ENCODE measurements at places on chromosomes 5 and 9.
A peak's percentile ranks its signal among the peaks of the same experiment; 100 is the strongest.

- DNase-seq, result no peak
These were observed 96.8 kb upstream of the IFNK start for GRCh38 chr9:27427272-27427643.

- peak; percentile 69 for DNase-seq
These were observed 4.5 kb downstream of the ELAVL2 start for GRCh38 chr9:23821375-23822181.

GRCh38 chr5:170749911-170750431 lies 33.6 kb upstream of the GABRP start:
- DNase-seq, result no peak

DNA sequence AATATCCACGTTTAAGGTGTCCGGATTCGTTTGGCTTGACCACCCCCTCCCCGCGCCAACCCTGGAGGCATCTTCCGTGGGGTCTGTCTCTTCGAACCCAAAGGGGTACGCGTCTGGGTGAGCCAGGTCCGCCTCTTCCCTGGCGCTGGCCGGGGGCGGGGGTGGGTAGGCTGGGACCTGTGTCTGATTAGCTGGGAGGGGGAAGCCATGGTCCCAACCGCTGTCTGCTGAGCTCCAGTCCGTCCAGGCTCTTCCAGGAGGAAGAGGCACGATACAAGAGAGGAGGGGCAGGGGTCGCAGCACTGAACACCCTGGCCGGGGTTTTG lies at the start of gene LVRN:
Gene LVRN, plus strand, starts transcription at position 237 of the 326 bp plus-strand sequence. CDS start 143 bp downstream, outside the sequence.
- DNase-seq, result no peak

- peak; percentile 54 for DNase-seq
These were observed 251.3 kb downstream of the GAS1 start for GRCh38 chr9:86695910-86696424.

GRCh38 chr9:131516930-131517329 lies 14.1 kb downstream of the UCK1 start:
- no peak for DNase-seq

DNA sequence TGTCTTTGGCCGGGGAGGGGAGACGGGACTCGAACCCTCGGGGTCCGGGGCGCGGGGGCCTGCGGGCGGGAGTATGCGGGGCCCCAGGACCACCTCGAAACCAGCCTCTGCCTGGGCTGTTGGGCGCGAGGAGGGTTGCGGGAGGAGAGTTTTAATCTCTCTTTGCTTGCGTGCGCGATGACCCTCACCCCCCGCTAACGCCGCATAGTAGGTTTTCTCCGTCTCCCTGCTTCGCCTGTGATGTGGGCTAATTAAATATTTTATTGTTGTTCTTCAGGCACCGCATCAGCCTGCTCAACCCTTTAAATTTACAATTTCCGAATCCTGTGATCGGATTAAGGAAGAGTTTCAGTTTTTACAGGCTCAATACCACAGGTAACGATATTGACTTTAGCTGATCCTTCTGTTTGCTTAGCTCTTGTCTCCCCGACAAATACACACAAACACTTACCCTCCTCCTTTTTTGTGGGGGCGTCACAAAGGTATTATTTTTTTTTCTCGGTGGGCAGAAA lies 1.7 kb downstream of the TLE4 start:
- DNase-seq, result peak; percentile 20

DNA sequence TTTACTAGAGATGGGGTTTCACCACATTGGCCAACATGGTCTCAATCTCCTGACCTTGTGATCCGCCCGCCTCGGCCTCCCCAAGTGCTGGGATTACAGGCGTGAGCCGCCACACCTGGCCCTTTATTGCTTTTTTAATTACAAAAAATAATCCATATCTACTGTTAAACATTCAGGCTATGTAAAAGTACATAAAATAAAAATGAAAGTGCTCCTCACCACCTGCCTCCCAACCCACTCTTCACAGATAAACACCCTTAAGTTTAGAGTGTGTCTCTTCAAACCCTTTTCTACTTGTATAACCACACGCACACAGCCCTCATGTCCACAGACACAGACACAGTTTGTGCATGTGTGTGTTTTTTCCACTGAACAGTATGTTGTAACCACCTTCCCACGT lies 16.7 kb downstream of the TSC1 start:
- DNase-seq, result no peak

DNA sequence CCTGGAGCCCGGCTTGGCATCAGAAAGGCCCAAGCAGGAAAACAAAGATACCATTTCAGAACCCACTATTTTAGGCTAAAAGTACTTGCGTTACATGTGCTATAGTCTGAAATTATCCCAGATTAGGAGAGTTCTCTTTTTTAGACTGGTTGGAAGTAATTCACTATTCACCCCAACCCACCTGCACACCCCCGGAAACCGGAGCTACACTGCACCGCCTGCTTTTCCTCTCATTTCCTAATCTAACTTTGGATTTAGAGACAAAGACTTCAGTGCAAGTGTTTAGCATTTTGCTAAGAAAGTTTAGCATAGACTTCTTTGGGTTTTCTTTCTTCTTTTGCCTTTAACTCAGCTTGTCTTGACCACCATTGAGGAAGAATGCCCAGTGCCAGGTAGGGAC lies 79.2 kb downstream of the SECISBP2 start:
- DNase-seq, result no peak
